ENCODE measurements at places on chromosomes 12 and 14.

- no peaks in the 10 kb centered on the region for H3K27me3 ChIP-seq
- no peaks in the 10 kb centered on the region for H3K4me1 ChIP-seq
- H3K36me3 ChIP-seq, result no peaks in the 10 kb centered on the region
Observed at GRCh38 chr12:87801860-87802720, 227.1 kb downstream of the C12orf50 start.

- no peaks in the 10 kb centered on the region for H3K4me1 ChIP-seq
- no peak for DNase-seq
- no peaks in the 10 kb centered on the region for H3K27me3 ChIP-seq
- H3K4me3 ChIP-seq, result no peak overlapping the region
Observed at GRCh38 chr12:101116911-101117310, 93.1 kb downstream of the SLC5A8 start.

DNA sequence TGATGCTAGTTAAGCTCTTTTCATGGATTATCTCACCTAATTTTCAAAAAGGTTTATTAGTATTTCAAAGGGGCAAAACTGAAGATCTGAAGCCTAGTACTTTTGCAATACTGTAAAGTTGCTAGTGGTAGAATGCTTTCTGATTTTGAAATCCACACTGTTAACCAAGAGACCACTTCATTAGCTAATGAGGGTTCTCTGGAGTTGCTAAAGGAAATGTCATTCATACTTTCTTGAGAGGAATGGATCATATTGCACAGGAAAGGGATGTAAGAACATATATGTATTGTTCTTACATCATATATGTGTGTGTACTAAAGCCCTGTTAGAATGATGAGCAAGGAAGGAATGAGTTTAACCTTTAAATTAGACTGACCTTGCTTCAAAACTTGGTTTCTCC lies 39.0 kb upstream of the LDHB start:
- no peak for DNase-seq
- no peak overlapping the region for H3K4me3 ChIP-seq
- H3K4me1 ChIP-seq, result peaks cover 6% of the 10 kb centered on the region
- H3K36me3 ChIP-seq, result no peaks in the 10 kb centered on the region
- no peak overlapping the region for H3K27ac ChIP-seq
- H3K27me3 ChIP-seq, result no peaks in the 10 kb centered on the region

DNA sequence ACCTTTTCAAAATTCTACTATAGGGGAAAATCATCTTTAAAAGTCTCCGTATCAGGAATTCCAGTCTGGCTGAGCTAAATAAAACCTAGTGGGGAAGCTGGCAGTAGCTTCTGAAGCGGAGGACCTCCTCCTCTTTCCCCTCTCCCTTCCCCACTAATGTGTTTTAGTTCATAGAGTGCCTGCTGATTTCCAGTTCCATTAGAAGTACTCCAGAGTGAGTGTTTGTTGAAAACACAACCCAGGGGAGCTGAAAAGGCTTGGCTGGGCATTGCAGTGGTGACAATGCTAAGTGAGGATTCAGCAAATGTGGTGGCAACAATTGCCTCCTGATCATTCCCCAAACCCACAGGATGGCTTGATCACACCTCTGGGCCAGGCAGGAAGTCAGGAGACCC lies 144.2 kb upstream of the FRMD6 start:
- no peaks in the 10 kb centered on the region for H3K4me1 ChIP-seq
- peaks cover 16% of the 10 kb centered on the region for H3K27me3 ChIP-seq
- H3K27ac ChIP-seq, result no peak overlapping the region
- H3K36me3 ChIP-seq, result no peaks in the 10 kb centered on the region
- no peak for DNase-seq

GRCh38 chr14:59195912-59196311 lies 7.4 kb downstream of the DAAM1 start:
- H3K4me1 ChIP-seq, result no peaks in the 10 kb centered on the region
- no peaks in the 10 kb centered on the region for H3K36me3 ChIP-seq
- H3K27ac ChIP-seq, result no peak overlapping the region
- no peaks in the 10 kb centered on the region for H3K27me3 ChIP-seq

DNA sequence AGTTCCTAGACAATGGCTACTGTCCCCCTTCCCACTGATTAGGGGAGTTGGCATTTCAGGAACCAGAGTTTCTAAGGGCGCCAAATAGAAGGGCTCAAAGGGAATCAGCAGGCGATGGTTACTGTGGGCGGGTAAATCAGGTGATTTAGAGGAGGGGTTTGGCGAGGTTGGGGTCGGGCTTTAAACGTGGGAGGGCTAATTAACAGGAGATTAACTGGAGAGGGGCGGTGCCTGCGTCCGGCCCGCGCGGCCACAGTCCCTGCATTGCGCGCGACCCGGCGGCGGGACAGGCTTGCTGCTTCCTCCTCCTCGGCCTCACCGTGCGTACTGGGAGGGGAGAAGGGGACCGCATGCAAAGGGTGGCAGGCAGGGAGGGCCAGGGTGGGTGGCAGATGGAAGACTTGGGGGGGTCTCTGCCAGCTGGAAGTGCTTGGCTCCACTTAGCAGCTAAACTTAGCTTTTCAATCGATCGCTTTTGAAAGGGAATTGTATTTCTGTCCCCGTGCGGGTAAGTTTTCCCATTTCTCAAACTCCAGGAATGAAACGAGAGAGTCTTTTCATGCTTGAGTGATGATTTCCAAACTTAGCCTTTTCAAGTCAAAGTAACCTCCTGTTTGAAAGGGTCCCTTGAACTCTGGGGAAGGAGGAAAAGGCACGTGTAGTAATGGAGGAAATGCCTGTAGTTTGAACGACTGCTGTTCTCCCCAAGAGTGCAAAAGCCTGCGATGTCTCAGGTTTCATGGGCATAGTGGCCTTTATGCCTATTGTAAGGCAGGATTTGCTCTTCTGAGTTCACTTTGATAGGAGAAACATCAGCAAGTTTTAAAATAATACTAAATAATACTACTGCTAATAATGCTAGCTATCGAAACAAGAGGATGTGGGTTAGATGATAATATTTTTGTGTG lies at the start of gene MGST1:
TSS of gene MGST1 (plus strand) at position 255 of the 908 bp plus-strand sequence. CDS start 6,608 bp downstream, outside the sequence.
- no peak within 1 kb of the TSS for H3K27ac ChIP-seq
- H3K36me3 ChIP-seq, result no peaks in the 10 kb centered on the region
- H3K27me3 ChIP-seq, result peaks cover 17% of the 10 kb centered on the region
- no peak for DNase-seq
- H3K4me1 ChIP-seq, result peaks cover 1% of the 10 kb centered on the region
- H3K4me3 ChIP-seq, result no peak within 1 kb of the TSS

GRCh38 chr14:68137704-68138619 lies 318.4 kb downstream of the RAD51B start:
- no peak overlapping the region for H3K27ac ChIP-seq
- peaks cover 16% of the 10 kb centered on the region for H3K4me1 ChIP-seq
- no peaks in the 10 kb centered on the region for H3K36me3 ChIP-seq
- no peak overlapping the region for H3K4me3 ChIP-seq

DNA sequence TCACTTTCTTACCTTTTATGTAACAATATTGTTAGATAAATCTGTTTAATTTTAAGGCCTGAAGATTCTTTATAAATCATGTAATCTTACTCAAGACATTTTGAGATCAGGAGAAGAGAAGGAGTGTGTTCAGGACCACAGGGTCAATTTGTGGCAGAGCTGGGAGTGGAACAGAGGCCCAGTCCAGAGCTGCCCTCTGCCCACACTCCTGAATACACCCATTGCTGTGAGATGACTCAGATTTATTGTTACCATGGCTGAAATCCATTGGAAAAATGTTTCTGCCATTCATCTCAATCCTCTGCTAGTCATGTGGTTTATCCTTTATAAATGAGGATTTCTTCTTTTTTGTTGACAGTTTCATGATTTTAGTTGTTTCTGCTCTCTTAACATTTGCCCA lies 100.5 kb upstream of the STXBP6 start:
- no peaks in the 10 kb centered on the region for H3K4me1 ChIP-seq
- DNase-seq, result no peak
- peaks cover 10% of the 10 kb centered on the region for H3K27me3 ChIP-seq
- H3K36me3 ChIP-seq, result no peaks in the 10 kb centered on the region

- no peak overlapping the region for H3K27ac ChIP-seq
- H3K4me1 ChIP-seq, result peaks cover 9% of the 10 kb centered on the region
- DNase-seq, result peak; percentile 75
- H3K4me3 ChIP-seq, result no peak overlapping the region
- H3K27me3 ChIP-seq, result no peaks in the 10 kb centered on the region
Observed at GRCh38 chr12:44774815-44775411, 101.2 kb downstream of the NELL2 start.

GRCh38 chr14:104872469-104873341 lies 7.6 kb downstream of the CEP170B start:
- no peaks in the 10 kb centered on the region for H3K27me3 ChIP-seq
- no peak for DNase-seq
- no peaks in the 10 kb centered on the region for H3K36me3 ChIP-seq
- peaks cover 4% of the 10 kb centered on the region for H3K4me1 ChIP-seq

DNA sequence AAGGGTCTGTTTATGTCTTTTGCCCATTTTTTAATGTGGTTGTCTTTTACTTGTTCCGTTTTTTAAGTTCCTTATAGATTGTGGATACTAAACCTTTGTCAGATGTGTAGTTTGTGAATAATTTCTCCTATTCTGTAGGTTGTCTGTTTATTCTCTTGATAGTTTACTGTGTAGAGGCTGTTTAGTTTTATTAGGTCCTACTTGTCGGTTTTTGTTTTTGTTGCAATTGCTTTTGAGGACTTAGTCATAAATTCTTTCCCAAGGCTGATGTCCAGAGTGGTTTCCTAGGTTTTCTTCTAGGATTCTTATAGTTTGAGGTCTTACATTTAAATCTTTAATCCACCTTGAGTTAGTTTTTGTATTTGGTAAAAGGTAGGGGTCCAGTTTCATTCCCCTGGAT lies 33.9 kb downstream of the SLC39A9 start:
- no peak for DNase-seq
- peaks cover 7% of the 10 kb centered on the region for H3K4me1 ChIP-seq
- H3K27ac ChIP-seq, result no peak overlapping the region
- H3K36me3 ChIP-seq, result peaks cover 19% of the 10 kb centered on the region
- no peaks in the 10 kb centered on the region for H3K27me3 ChIP-seq

GRCh38 chr12:69676257-69677012 lies 22.7 kb downstream of the BEST3 start:
- H3K4me3 ChIP-seq, result no peak overlapping the region
- peaks cover 3% of the 10 kb centered on the region for H3K27me3 ChIP-seq
- H3K4me1 ChIP-seq, result no peaks in the 10 kb centered on the region
- no peaks in the 10 kb centered on the region for H3K36me3 ChIP-seq

DNA sequence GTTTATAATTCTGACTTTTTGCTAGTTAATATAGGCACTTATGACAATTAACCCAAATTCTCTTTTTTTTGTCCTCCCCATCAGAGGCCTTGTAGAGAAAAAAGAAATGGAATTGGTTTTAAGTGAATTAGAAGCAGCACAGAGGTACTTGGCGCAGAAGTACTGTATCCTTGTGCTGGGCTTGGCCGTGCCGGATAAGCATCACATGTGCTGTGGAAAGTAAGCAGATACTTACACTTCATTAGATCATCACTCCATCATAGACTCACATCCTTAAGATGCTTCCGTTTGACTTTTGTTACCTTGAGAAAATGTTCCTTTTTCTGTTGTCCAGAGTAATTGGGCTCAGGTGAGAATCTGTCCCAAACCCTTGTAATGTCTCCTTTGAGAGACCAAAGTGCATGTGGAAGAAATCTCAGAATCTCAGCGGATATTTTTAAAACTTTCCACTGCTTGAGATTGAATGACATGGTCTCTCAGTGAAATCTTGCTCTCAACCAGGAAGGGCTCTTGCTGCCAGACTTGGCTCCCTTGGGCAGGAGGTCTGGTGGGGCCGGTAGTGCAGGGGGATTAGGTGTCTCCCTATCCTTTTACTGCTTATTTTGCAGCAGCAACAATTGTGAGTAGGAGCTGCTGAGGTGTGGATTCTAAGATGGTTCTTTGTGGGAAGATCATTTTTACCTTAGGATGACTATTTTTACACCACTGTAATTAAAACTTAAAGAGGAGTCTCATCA lies 24.8 kb downstream of the PPP1R36 start:
- H3K4me3 ChIP-seq, result no peak overlapping the region
- no peak for DNase-seq
- H3K27me3 ChIP-seq, result no peaks in the 10 kb centered on the region
- no peaks in the 10 kb centered on the region for H3K4me1 ChIP-seq
